ENCODE measurements at places on chromosomes 1 and 21.

GRCh38 chr1:51330331-51331201 is at the start of gene TTC39A:
TSS of gene TTC39A (minus strand) at chr1:51330562. CDS start at chr1:51330477, 85 bp downstream.
- DNase-seq: no peak

DNA sequence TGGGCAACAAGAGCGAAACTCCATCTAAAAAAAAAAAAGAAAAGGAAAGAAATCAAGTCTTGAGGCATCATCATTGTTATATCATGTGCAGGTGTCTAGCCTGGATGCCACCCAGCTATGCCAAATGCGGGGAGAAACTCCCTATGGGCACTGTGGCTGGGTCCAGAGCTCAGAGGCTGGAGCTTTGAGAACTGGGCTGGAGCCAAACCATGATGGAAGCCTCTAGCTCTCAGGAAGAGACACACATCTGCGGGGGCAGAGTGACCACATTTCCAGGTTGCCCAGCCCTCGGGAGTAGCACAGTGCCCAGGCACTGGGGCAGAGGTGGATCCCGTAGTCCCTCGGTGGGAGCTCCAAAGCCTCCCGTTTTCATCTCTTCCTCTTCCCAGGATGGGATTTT is 58.9 kb downstream of the COL18A1 start:
- DNase-seq: no peak

DNA sequence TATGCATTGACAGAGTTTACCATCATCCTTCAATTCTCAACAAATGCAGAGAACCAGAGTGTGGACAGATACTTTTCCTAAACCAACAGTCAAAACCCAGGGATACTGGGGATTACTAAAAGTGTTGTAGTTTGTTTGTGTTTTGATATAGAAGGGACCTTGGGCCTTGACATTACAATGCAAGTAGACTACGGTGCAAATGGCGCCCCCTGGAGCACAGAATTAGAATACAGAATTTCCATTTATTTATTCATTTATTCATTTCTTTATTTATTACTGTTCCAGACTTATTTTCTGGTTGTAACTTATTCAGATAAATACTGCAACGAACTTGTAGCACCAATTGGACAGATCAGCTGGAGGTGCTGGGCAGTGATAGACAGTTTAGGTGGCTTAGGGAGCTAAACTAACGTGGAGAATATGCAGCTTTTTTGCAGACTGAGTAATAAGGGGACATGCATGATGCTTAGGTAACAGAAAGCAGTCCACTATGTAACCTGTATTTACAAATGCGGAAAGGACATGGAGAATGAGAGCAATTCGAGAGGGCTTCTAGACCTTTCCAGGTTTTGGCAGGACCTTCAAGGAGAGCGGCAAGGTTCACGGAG is 42.6 kb downstream of the KIRREL1 start:
- DNase-seq: no peak

GRCh38 chr1:181134543-181135436 is 46.3 kb downstream of the IER5 start:
- DNase-seq: peak; percentile 63

- DNase-seq: no peak
Observed at GRCh38 chr1:88802404-88802803, 89.0 kb downstream of the GTF2B start.
